Pancreas (tissue), 10 donors: ENCODE measurements at places on chromosomes 1 and 21.
A peak's percentile ranks its signal among the peaks of the same experiment; 100 is the strongest.

- H3K4me1 ChIP-seq: no peaks in the 10 kb centered on the region
- no peak overlapping the region for H3K4me3 ChIP-seq
- H3K27me3 ChIP-seq: no peaks in the 10 kb centered on the region
- no peak for DNase-seq
- no peaks in the 10 kb centered on the region for H3K36me3 ChIP-seq
- H3K27ac ChIP-seq: no peak overlapping the region
Observed at GRCh38 chr1:223256034-223256433, 107.9 kb downstream of the SUSD4 start.

- H3K4me1 ChIP-seq: no peaks in the 10 kb centered on the region
- peak overlapping the region; percentile 74 for H3K4me3 ChIP-seq
- H3K36me3 ChIP-seq: no peaks in the 10 kb centered on the region
- H3K27me3 ChIP-seq: no peaks in the 10 kb centered on the region
- DNase-seq: no peak
Observed at GRCh38 chr1:184385865-184386311, 941 bp upstream of the C1orf21 start.

DNA sequence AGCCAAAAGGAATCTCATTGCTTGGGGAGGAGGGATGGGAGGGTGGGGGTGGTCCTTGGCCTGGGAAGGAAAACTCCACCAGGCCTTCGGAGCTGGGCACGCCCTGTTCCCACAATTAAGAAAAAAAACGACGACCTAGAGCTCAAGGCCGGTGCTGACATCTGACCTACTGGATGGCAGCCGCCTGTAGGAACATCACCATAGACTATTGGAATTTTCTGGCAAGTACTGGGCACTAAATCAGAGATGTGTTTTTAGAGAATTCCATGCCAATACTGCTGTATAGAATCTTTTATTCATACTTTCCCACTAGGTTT lies 729 bp downstream of the NADK start:
- no peaks in the 10 kb centered on the region for H3K36me3 ChIP-seq
- peaks cover 50% of the 10 kb centered on the region for H3K4me1 ChIP-seq
- H3K27me3 ChIP-seq: no peaks in the 10 kb centered on the region
- peak overlapping the region; percentile 89 for H3K27ac ChIP-seq
- peak overlapping the region; percentile 86 for H3K4me3 ChIP-seq
- DNase-seq: no peak

- no peak for DNase-seq
- H3K27me3 ChIP-seq: no peaks in the 10 kb centered on the region
- H3K27ac ChIP-seq: no peak overlapping the region
- H3K4me3 ChIP-seq: no peak overlapping the region
- no peaks in the 10 kb centered on the region for H3K36me3 ChIP-seq
- H3K4me1 ChIP-seq: no peaks in the 10 kb centered on the region
Observed at GRCh38 chr1:21514245-21514644, 5.0 kb downstream of the ALPL start.

DNA sequence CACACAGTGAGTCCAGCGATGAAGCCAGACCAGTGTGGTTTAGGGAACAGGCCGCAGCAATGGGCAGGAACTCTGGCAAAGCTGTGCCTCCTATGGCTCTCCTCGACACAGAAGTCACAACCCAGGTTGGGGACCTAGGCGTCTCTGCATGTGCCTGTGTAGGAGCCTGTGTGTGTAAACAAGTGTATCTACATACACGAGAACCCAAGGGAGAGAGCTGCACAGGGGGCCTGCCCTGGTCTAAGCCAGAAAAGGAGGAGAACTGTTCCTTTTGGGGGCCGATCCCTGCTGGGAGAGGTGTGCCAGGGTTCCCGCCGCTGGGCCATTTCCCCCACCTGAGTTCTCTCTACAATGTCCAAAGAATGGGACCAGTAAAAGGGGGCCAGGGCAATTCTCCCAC lies 56.0 kb downstream of the CD247 start:
- H3K36me3 ChIP-seq: no peaks in the 10 kb centered on the region
- no peak for DNase-seq
- H3K4me3 ChIP-seq: no peak overlapping the region
- no peaks in the 10 kb centered on the region for H3K27me3 ChIP-seq

DNA sequence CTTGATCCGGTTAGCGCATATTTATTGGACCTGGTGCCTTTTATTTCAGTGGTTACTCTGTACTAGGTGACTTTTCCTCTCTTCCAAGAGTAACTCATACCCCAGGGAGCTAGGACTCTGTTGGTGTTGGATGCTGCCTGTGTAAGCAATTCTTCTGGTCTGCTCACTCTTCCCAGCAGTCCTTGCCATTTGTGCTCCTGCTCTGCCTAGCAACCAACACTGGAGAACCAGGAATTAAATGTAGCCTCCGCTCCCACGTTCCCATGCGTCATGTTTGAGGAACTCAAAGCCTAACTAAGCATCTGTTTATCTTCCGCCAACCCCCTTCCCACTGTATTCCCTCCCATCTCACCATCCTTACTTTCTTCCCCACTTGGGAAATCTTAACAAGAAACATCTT lies 65.7 kb upstream of the RAVER2 start:
- H3K27ac ChIP-seq: no peak overlapping the region
- H3K4me3 ChIP-seq: no peak overlapping the region
- no peak for DNase-seq
- H3K4me1 ChIP-seq: no peaks in the 10 kb centered on the region
- no peaks in the 10 kb centered on the region for H3K27me3 ChIP-seq
- H3K36me3 ChIP-seq: peaks cover 7% of the 10 kb centered on the region

DNA sequence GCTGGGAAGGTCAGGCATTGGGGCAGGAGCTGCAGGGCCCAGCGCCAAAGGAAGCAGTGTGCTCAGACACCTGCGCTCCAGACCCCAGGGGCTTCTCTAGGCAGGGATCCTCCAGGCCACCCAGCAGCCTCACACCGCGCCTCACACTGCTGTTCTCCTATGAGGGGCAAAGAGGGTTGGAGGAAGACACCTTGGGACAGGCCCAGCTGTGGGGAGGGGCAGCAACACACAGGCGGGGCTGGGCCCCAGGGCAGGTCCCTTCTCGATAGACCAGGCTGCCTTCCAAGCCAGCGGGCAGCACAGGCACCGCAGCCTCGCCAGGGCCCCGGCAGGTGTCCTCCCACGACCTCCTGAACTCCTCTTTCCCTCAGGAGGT lies 20.7 kb upstream of the PRSS38 start:
- H3K36me3 ChIP-seq: no peaks in the 10 kb centered on the region
- H3K27ac ChIP-seq: no peak overlapping the region
- no peaks in the 10 kb centered on the region for H3K27me3 ChIP-seq
- DNase-seq: no peak
- no peaks in the 10 kb centered on the region for H3K4me1 ChIP-seq
- H3K4me3 ChIP-seq: no peak overlapping the region

- no peak overlapping the region for H3K4me3 ChIP-seq
- no peak for DNase-seq
- H3K36me3 ChIP-seq: no peaks in the 10 kb centered on the region
- H3K27me3 ChIP-seq: no peaks in the 10 kb centered on the region
- no peaks in the 10 kb centered on the region for H3K4me1 ChIP-seq
Observed at GRCh38 chr1:19949016-19949415, 25.6 kb upstream of the PLA2G2E start.

GRCh38 chr1:26482921-26483320 lies 10.7 kb downstream of the HMGN2 start:
- no peaks in the 10 kb centered on the region for H3K4me1 ChIP-seq
- H3K27ac ChIP-seq: no peak overlapping the region
- no peak for DNase-seq

DNA sequence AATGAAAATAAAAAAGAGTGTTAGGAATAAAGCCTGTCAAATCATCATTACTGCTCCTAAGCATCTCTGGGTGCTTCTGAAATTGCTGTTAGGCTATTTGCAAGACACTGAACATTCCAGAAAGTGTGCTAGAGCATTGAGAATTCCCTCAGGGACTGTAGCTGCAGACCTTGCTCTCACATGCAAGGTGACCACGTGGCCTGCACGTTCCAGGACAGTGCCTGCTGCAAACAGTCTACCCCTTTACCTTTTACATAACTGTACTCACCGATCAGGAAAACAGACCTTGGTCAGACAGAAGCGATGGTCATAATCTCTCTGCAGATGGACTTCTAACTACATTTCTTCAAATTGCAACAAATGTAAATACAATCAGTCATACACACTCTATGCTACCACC lies 164.5 kb downstream of the PSMG1 start:
- H3K4me1 ChIP-seq: no peaks in the 10 kb centered on the region
- H3K4me3 ChIP-seq: no peak overlapping the region
- no peak for DNase-seq
- no peaks in the 10 kb centered on the region for H3K36me3 ChIP-seq
- H3K27me3 ChIP-seq: no peaks in the 10 kb centered on the region

DNA sequence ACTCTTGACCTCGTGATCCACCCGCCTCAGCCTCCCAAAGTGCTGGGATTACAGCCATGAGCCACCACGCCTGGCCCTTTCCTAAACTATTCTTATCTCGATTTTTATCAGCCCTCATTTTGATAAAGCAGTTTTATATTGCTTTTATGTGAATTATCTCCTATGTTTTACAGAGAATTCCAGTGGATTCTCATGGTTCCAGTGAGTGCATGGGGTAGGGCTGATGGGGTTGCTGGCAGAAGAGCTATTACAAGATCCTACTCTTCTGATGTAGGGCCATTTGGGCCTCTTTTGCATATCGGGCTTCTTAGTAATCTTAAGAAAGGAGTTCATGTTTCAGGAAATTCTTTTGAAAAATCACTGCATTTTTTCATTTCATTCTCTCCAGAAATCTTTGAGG lies 187.6 kb downstream of the PBX1 start:
- DNase-seq: no peak
- H3K27me3 ChIP-seq: no peaks in the 10 kb centered on the region
- peaks cover 45% of the 10 kb centered on the region for H3K4me1 ChIP-seq
- peak overlapping the region; percentile 77 for H3K27ac ChIP-seq

DNA sequence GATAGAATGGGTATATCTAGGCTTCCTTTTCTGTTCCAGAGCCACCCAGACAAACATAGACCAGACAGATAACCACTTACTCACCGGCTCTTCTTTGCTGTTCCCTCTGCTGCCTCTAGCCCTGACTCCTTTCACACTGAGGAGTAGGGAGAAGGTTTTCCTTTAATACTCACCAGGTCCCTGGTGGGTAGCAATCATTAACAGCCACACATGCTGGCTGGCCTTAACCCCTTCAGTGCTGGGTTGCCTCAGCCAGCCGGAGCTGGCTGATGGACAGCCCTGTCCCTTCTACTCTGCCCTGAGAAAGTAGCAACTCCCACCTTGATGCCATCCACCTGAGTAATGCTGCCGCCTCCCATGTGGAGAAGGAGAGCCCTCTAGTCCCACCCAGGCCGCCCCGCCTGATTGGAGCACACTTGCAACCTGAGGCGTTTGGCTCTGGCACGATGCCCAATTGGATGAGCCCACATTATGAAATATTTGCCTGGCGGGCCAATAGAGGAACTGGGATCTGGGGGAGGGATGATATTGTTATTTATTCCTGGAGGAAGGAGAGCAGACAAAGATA lies 71.6 kb downstream of the PLEKHA6 start:
- peak; percentile 88 for DNase-seq
- H3K27ac ChIP-seq: peak overlapping the region; percentile 63
- H3K36me3 ChIP-seq: no peaks in the 10 kb centered on the region

DNA sequence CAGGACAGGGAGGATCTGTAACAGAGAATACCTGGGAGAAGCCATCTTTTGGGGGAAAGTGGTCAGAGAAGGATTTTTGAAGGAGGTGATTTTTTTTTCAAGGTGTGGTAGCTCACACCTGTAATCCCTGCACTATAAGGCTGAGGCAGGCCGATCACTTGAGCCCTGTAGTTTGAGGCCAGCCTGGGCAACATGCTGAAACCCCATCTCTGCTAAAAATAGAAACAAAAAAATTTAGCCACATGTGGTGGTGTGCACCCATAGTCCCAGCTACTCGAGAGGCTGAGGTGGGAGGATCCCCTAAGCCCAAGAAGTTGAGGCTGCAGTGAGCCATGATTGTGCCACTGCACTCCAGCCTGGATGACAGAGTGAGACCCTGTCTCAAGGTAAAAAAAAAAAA lies 67.4 kb upstream of the ARTN start:
- H3K4me1 ChIP-seq: no peaks in the 10 kb centered on the region
- no peak overlapping the region for H3K4me3 ChIP-seq
- H3K36me3 ChIP-seq: no peaks in the 10 kb centered on the region
- DNase-seq: no peak
- no peaks in the 10 kb centered on the region for H3K27me3 ChIP-seq
- no peak overlapping the region for H3K27ac ChIP-seq

- H3K27me3 ChIP-seq: no peaks in the 10 kb centered on the region
- H3K4me3 ChIP-seq: no peak overlapping the region
- no peak overlapping the region for H3K27ac ChIP-seq
- H3K4me1 ChIP-seq: no peaks in the 10 kb centered on the region
- peak; percentile 76 for DNase-seq
Observed at GRCh38 chr1:16009030-16009460, 5.0 kb downstream of the SRARP start.

GRCh38 chr1:16915627-16915973 lies 6.1 kb upstream of the CROCC start:
- H3K27me3 ChIP-seq: no peaks in the 10 kb centered on the region
- no peaks in the 10 kb centered on the region for H3K36me3 ChIP-seq
- H3K4me1 ChIP-seq: no peaks in the 10 kb centered on the region
- H3K4me3 ChIP-seq: no peak overlapping the region
- H3K27ac ChIP-seq: no peak overlapping the region

DNA sequence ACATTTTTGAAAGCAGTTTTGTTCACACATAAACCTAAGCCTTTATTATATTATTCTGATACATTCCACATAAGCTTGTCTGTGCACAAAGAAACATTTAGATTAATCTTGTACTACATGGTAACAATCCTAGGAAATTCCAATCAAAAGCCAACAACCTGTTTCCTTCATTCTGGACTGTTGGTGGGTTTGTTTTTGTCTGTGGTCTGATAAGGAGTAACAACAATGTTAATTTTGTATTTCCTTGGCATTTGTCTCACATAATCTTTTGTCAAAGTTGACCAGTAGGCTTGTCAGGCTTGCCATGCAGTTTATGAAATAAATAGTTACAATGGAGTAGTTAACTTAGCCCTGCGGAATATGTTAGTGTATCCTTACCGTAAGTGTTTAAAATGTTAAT lies 183.3 kb downstream of the DHRS3 start:
- H3K4me1 ChIP-seq: peaks cover 26% of the 10 kb centered on the region
- no peak for DNase-seq
- no peaks in the 10 kb centered on the region for H3K36me3 ChIP-seq
- H3K4me3 ChIP-seq: no peak overlapping the region
- H3K27ac ChIP-seq: peak overlapping the region; percentile 9

- H3K36me3 ChIP-seq: no peaks in the 10 kb centered on the region
- DNase-seq: no peak
- H3K4me3 ChIP-seq: no peak overlapping the region
- no peaks in the 10 kb centered on the region for H3K27me3 ChIP-seq
- no peak overlapping the region for H3K27ac ChIP-seq
Observed at GRCh38 chr21:23398726-23399125, 2208.6 kb downstream of the MRPL39 start.

DNA sequence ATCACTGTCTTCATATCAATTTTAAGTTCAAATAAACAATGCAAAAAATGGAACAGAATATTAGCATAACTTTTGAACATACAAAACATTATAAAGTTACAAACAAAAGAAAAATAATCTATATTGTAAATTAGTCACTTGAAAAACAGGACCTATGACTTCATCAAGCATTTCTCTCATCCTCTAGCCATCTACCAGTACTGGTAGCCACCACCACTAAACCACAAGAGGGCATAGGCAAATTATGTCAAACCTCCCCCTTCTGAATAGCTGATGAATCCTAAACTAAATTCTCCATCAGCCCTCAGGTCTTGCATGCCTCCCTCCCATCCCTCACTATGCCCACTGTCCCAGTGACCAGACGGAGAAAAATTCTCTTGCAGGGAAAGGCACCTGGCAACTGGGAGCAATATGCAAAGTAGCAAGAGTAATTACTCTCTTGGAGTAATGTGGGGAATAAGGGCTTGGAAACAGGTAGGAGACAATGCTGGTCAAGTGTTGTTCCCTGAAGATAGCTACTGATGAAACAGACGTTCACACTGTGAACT lies 37.1 kb downstream of the SSX2IP start:
- H3K4me3 ChIP-seq: no peak overlapping the region
- DNase-seq: no peak
- no peaks in the 10 kb centered on the region for H3K27me3 ChIP-seq
- no peaks in the 10 kb centered on the region for H3K4me1 ChIP-seq
